GM10248 (cell line): ENCODE measurements at places on chromosomes 2 and 18.

GRCh38 chr2:182077023-182077422 lies 91.4 kb downstream of the PPP1R1C start:
- no peak for DNase-seq

DNA sequence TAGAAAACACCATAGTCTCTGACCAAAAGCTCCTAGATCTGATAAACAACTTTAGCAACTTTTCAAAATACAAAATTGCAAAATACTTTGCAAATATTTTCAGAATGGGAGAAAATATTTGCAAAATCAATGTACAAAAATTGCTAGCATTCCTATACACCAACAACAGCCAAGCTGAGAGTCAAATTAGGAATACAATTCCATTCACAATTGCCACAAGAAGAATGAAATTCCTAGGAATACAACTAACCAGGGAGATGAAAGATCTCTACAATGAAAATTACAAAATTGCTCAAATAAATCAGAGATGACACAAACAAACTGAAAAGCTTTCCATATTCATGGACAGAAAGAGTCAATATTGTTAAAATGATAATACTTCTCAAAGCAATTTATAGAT lies 327.0 kb upstream of the ZC3H15 start:
- DNase-seq: no peak

DNA sequence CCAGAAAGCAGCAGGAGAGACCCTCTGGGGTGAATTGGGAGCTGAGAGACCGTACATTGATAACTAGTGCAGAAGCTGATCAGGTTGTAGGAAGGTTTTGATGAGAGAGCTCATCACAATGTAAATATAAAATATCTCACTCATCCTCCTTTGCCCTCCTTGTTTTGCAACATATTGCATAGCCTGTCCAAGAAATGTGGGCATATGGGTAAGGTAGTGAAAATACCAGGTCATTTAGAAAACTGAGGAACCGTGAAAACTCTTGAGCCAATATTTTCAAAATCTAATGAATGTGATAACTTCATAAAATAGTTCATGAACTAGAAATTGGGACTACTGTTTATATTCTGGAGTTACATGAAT lies 31.4 kb downstream of the C18orf54 start:
- no peak for DNase-seq

DNA sequence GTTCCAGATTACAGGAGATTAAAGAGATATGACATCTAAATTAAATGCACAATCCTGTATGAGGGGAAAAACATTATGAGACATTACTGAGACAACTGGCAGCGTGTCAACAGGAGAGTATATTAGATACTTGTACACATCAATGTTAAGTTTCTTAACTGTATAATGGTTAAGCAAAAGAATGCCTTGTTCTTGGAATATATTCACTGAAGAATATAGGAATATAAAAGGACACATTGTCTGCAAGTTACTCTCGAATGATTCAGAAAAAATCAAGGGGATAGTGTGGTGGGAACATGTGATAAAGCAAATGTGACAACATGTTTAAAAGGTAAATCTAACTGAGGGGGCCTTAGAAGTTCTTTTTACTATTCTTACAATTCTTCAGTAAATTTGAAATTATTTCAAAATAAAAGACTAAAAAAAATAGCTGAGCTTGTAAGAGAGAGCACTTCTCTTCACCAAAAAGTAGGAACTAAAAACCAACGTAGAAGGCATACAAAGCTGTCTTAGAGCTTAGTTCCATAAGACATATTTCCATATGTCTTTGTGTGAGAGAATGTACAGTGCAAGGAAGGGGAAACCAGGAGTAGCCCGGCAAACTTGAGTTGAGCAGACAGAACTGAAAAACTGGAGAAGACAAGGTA lies 7.5 kb downstream of the WDPCP start:
- no peak for DNase-seq
